ENCODE measurements at places on chromosomes 5 and 9. TPM values are rescaled to one million over a fixed set of nuclear protein-coding genes. Genes with fewer than 3 reads are reported as not detected.

The FABP6 gene
- total RNA-seq: 0.85 TPM

The SLC46A2 gene
- 0.14 TPM for total RNA-seq

The SPARC gene
- total RNA-seq: 454 TPM

The ZNF354C gene
- total RNA-seq: 7.8 TPM

The CTXN3 gene
- not detected for total RNA-seq

The EGFL7 gene
- total RNA-seq: 20.7 TPM

The CRHBP gene
- 0.14 TPM for total RNA-seq

The SPINK5 gene
- 26.0 TPM for total RNA-seq

The INSL4 gene
- 0.29 TPM for total RNA-seq

The OTP gene
- 0.31 TPM for total RNA-seq

The PCA3 gene
- total RNA-seq: 0.33 TPM

The C5orf63 gene
- 8.9 TPM for total RNA-seq

The SEPTIN8 gene
- 62.7 TPM for total RNA-seq

The NR6A1 gene
- total RNA-seq: 10.0 TPM

The DMGDH gene
- total RNA-seq: 0.48 TPM

The OR5C1 gene
- total RNA-seq: not detected

The ZNF782 gene
- 5.3 TPM for total RNA-seq

The ADCY2 gene
- 5.7 TPM for total RNA-seq

The FOXD4L5 gene
- total RNA-seq: not detected

The GADD45G gene
- total RNA-seq: 10.9 TPM

The ARID3C gene
- 0.26 TPM for total RNA-seq

The CDC14B gene
- total RNA-seq: 24.8 TPM

The TSSK1B gene
- 0.12 TPM for total RNA-seq

The TAF11L13 gene
- not detected for total RNA-seq

The CCNJL gene
- total RNA-seq: 7.2 TPM

The OLFML2A gene
- 10.8 TPM for total RNA-seq

The RMI1 gene
- 13.0 TPM for total RNA-seq

The PKD2L2 gene
- total RNA-seq: not detected
